Left ventricle myocardium inferior (tissue), 1 donor: ENCODE measurements at places on chromosomes 7 and 10. TPM values are rescaled to one million over a fixed set of nuclear protein-coding genes. Genes with fewer than 3 reads are reported as not detected.

GRCh38 chr10:97704341-97704740, 9.2 kb upstream of the MARVELD1 start:
- peaks cover 5% of the 10 kb centered on the region for H3K4me1 ChIP-seq
- no peak overlapping the region for H3K27ac ChIP-seq
- no peaks in the 10 kb centered on the region for H3K36me3 ChIP-seq
- no peak overlapping the region for H3K4me3 ChIP-seq
- no peaks in the 10 kb centered on the region for H3K27me3 ChIP-seq

DNA sequence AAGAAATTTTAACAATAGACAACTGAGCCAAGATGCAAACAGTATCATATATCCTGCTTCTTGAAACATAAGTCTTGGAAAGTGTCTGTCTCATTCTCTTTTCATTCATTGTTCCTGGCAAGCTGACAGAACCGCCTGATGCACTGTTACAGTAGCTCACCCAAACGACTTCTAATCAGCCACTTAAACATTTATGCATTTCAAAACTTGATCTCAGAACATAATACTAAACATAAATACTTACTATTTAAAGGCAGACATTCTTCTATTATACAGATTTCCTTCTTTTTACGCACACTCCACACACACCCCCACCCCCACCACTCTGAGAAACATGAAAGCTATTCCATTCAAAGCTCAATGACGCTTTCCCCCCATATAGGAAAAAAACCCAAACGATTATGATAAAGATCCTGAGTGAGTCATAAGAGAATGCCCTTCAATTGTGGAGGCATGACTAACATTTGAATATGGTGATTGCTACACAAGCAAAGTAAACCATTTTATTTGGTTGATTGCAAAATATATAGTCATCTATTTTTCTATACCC, 30.5 kb downstream of the SHTN1 start:
- no peaks in the 10 kb centered on the region for H3K4me1 ChIP-seq
- no peak overlapping the region for H3K4me3 ChIP-seq
- no peaks in the 10 kb centered on the region for H3K27me3 ChIP-seq
- no peak for DNase-seq
- H3K36me3 ChIP-seq, result peaks cover 3% of the 10 kb centered on the region

DNA sequence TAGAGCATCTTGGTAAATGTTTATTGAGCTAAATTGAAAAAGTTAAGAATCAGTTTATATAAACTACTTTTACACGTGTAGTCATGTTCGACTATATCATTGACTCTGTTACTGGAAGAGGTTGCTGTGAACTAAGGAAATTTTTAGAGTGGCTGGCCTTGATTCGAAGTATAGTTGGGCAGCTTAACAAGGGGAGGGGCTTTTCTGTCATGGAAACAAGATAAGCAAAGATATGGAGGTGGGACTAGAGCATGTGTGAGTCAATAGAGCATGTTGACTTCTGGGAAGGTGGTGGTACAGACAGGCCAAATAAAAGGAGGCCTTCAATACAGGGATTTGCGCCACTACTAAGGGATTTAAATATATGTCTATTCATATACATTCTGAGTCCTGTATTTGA, 7.6 kb downstream of the ATP5F1C start:
- peak overlapping the region; percentile 9 for H3K4me3 ChIP-seq
- H3K4me1 ChIP-seq, result peaks cover 79% of the 10 kb centered on the region
- H3K27ac ChIP-seq, result peak overlapping the region; percentile 55
- H3K27me3 ChIP-seq, result no peaks in the 10 kb centered on the region

GRCh38 chr7:35657125-35657524, 37.8 kb downstream of the HERPUD2 start:
- DNase-seq, result no peak
- no peaks in the 10 kb centered on the region for H3K27me3 ChIP-seq
- peaks cover under 1% of the 10 kb centered on the region for H3K4me1 ChIP-seq
- H3K36me3 ChIP-seq, result peaks cover 27% of the 10 kb centered on the region

DNA sequence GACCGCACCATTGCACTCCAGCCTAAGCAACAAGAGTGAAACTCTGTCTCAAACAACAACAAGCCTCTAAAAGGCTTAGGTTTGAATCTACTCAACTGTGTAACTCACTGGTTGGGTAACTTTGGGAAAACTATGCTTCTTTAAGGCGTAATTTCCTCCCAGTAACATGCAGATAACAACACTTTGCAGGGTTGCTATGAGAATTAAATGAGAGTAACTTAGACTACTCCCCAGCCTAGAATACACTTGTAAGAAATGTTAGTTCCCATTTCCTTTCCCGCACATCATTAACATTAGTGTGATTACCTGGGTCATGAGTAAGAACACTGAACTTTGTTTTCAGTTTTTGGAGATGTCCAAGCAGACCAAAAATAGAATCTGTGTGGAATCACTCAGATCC, 5.4 kb upstream of the MYPN start:
- no peak for DNase-seq
- H3K4me3 ChIP-seq, result no peak overlapping the region
- H3K36me3 ChIP-seq, result no peaks in the 10 kb centered on the region
- H3K4me1 ChIP-seq, result peaks cover 14% of the 10 kb centered on the region

DNA sequence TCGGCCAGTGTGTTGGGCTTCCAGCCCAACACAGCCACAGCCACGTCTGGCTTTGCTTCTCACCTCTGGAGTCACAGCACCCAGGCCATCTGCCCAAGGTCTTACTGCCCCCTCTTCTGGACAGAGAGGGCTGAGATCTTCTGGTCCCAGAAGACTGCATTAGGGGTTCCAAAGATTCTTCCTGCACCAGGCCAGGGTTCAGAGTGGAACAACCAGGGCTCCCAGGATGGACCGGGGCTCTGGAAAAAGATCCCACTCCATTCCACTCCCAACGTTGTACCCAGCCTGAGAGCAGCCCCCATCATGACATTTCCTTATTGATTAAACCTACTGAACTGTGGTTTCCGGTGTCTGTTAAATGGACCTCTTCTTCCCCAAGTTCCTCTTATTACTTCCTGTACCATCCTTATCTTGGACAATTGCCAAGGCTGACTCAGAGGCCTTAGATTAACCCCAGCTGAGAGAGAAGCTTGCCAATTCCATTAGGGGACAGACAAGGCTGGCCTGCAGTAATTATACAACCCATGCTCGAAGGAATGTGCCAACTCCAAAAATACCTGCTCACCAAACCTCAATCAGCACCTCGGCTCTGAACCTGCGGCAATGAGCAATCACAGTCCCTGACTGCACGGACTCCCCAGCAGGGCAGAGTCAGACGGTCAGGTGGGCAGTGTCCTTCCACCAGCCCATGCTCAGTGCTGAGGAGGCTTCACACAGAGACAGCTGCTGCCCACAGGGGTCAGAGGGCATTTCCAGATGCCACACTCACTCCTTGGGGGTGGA, 47.9 kb upstream of the NPFFR1 start:
- no peaks in the 10 kb centered on the region for H3K36me3 ChIP-seq
- DNase-seq, result peak; percentile 49
- no peaks in the 10 kb centered on the region for H3K27me3 ChIP-seq
- peak overlapping the region; percentile 82 for H3K27ac ChIP-seq
- no peak overlapping the region for H3K4me3 ChIP-seq

DNA sequence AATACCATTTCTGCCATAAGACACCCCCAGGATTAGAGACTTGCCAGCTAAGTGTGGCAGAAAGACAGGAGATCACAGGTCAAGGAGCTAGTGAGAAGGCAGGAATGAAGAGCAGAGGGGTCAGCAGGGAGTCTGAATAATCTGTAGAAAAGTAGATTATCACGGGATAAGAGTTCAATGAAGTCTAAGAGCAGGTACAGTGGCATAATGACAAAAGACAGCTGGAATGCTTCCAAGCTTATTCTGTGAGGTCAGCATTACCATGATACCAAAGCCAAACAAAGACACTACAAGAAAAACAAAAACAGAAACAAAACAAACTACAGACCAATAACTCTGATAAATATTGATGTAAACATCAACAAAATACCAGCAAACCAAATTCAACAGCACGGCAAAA, 20.8 kb downstream of the PILRA start:
- DNase-seq, result no peak
- H3K4me3 ChIP-seq, result no peak overlapping the region
- peaks cover 13% of the 10 kb centered on the region for H3K4me1 ChIP-seq
- no peak overlapping the region for H3K27ac ChIP-seq
- no peaks in the 10 kb centered on the region for H3K36me3 ChIP-seq

- no peak for DNase-seq
- no peaks in the 10 kb centered on the region for H3K36me3 ChIP-seq
- H3K4me1 ChIP-seq, result no peaks in the 10 kb centered on the region
- H3K4me3 ChIP-seq, result no peak overlapping the region
- no peak overlapping the region for H3K27ac ChIP-seq
Observed at GRCh38 chr10:84921701-84922100, 593.3 kb downstream of the CCSER2 start.

The MCM10 gene
- 0.08 TPM for total RNA-seq

The ZNF783 gene
- 4.5 TPM for total RNA-seq

The PTPN20 gene
- 13.0 TPM for total RNA-seq

GRCh38 chr10:52539463-52539862, 225.4 kb downstream of the DKK1 start:
- H3K27ac ChIP-seq, result no peak overlapping the region
- H3K4me1 ChIP-seq, result no peaks in the 10 kb centered on the region
- peaks cover 11% of the 10 kb centered on the region for H3K27me3 ChIP-seq
- no peak overlapping the region for H3K4me3 ChIP-seq

The MMP21 gene
- total RNA-seq, result not detected

The SAMD9L gene
- 3.7 TPM for total RNA-seq

The ASIC3 gene
- 5.3 TPM for total RNA-seq

DNA sequence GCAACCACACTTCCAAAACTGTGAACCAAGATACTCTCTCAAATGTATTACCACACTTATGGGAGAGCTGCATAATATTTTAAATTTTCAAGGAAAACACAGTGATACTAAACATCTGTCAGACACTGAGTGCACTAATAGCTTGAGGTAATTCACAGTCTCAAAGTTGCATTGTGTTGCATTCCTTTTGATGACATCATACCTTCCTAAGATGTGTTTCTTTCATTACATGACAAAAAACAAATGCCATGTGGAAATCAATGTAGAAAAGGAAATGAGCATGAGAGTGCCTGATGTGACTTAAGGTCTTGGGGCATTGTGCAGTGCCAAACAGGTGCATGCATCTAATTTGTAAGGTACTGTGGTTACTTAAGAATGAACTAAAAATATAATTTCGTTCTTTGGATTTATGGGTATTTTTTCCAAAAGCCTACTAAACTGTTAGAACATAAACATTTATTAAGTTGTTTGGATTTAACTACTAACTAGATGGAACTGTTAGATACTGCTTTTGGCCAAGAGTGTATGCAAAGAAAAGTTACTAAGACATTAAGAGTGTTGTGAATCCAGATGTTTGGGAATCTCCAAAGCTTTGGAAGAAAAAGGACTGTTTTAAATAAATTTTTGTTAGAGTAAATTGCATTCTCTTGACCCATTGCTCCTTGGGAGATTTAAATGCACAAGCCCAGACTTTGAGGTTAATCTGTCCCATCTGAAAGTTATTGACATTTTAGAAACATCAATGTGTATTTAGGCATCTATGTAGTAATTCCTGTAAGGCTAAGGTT, 496.2 kb upstream of the SEMA3D start:
- DNase-seq, result no peak
- H3K4me1 ChIP-seq, result no peaks in the 10 kb centered on the region
- H3K27ac ChIP-seq, result no peak overlapping the region
- H3K27me3 ChIP-seq, result no peaks in the 10 kb centered on the region

The GCK gene
- 0.49 TPM for total RNA-seq

The SLC13A1 gene
- total RNA-seq, result not detected

DNA sequence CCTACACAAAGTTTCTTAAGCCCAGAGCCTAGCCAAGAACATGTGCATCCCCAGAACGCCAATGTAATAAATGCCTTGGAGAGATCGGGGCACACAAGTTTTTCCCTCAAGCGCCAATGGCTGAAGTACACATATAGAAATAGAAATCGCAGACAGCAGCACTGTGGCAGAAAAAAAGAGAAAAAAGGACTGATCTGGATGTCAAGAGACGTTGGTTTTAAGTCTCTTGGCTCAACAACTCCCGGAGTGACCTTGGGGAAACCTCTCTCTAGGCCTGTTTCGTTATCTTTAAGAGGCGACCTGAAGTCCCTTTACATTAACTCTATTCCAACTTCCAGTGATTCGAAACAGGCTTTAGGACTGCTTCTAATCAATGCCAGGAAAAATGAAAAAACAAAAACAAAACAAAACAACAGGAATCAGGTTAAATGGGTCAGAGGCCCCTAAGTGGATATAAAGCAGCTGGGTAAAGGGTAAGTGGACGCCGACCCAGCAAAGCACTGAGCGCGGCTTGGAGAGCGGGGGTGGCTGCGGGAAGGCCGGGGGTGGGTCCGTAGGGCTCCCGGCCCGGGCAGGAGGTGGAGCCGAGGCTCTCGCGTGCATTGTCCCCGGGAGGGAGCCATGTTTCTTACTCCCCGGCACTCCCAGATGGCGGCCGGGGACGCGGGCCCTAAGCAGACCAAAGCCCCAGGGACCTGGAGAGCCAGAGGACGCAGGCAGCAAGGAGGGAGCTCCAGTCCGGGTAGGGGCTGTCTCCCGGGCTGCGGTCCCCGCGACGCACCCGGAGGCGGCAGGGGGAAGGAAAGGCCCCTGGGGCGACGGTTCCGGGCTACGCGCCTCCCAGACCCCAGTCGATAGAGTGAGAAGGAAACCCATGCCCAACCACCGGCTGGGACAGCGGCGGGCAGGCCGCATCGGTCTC, 757 bp downstream of the EIF3A start:
- H3K36me3 ChIP-seq, result no peaks in the 10 kb centered on the region
- H3K27me3 ChIP-seq, result no peaks in the 10 kb centered on the region
- H3K27ac ChIP-seq, result peak overlapping the region; percentile 97
- peak; percentile 73 for DNase-seq
- peaks cover 60% of the 10 kb centered on the region for H3K4me1 ChIP-seq
- H3K4me3 ChIP-seq, result peak overlapping the region; percentile 90

GRCh38 chr10:3757250-3757637, 27.8 kb downstream of the KLF6 start:
- H3K27ac ChIP-seq, result no peak overlapping the region
- H3K36me3 ChIP-seq, result no peaks in the 10 kb centered on the region
- no peaks in the 10 kb centered on the region for H3K27me3 ChIP-seq
- DNase-seq, result no peak
- peaks cover 39% of the 10 kb centered on the region for H3K4me1 ChIP-seq

DNA sequence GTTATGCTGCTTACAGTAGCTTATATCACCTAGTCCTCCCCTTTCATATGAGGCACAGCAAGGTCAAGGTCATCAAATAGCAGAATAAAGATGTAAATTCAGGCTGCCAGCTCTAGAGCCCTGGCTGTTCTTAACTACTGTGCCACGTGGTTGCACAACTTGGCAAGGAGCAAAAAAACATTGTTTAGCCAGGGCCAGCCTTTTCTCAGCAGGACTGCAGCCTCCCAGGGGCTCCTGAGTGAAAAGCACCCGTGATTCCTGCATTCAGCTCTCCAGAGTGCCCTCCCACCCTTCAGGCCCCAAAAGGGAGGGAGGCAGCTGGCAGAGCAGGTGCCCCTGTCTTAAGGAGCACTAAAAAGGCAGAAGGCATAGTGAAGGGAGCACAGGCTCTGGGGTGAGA, 31.8 kb upstream of the TM9SF3 start:
- no peaks in the 10 kb centered on the region for H3K27me3 ChIP-seq
- peak overlapping the region; percentile 93 for H3K27ac ChIP-seq
- H3K4me1 ChIP-seq, result peaks cover 55% of the 10 kb centered on the region

DNA sequence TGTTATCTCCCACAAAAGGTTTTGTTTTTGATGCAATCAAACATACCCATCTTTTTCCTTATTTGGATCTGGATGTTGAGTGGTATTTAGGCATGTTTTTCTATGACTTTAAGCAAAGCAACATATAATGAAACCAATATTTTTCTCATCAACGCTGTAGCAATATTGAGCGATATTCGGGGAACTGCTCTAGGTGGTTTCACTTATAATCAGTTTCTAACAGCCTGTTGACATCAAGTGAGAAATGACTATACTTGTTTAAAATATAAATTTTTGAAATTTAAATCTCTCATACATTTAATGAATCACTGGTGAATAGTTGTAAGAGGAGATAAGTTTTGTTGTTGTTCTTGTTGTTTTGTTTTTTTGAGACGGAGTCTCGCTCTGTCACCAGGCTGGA, 52.8 kb upstream of the CCAR1 start:
- H3K27ac ChIP-seq, result no peak overlapping the region

The TLX1 gene
- not detected for total RNA-seq
